ENCODE measurements at places on chromosomes 16 and 17.

GRCh38 chr16:887846-888245, 82.9 kb downstream of the LMF1 start:
- no peak for DNase-seq

GRCh38 chr16:71669926-71670536, 44.0 kb downstream of the MARVELD3 start:
- no peak for DNase-seq

GRCh38 chr16:22333457-22333994, 36.3 kb downstream of the POLR3E start:
- no peak for DNase-seq

DNA sequence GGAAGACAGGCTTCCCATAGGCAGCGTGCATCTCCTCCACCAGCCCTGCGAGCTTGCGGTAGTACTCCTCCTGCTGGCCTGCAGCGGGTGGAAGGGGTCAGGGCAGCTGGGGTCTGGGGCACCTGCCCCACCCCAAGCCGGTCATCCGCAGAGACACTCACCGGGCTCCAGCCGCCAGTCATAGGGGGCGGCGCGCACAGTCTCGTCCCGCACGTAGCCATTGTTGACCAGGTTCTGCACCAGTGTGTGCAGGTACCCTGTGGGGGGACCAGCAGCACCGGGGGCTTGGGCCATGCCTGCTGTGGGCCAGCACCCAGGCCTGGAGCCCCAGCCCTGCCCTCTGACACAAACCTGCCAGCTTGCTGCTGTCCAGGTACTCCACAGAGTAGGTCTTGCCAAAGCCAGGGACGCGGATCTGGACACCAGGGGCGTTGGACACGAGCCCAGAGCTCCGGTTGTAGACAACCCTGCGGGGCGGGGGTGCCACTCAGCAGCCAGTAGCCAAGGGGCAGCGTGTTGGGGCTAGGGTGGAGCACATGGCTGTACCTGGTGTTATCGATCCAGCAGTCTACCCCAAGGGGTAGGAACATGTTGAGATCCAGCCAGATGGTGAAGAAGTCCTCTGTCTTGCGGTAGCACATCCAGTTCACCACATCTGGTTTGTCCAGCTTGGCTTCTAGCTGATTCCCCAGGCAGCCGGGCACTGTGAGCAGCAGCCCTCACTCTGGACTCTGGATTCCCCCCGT, 1.2 kb downstream of the LCAT start:
- no peak for DNase-seq

DNA sequence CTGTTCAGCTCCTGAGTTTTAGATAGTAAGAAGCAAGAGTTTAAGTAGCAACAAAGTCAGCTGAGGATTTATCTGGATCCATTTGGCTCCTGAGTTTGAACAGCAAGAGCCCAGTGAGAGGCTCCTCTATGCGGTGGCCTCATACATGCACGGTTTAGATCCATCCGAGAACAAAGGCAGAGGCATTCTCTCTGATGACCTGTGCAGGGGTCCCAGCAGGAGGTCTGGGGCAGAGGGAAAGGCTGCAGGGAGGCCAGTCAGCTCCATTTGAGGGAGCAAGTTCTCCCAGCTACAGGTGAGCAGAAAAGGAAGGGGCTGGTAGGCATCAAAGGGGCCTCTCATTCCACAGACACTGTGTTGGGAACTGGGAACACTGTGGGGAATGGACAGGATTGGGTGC, 16.5 kb downstream of the PITPNM3 start:
- DNase-seq: no peak

DNA sequence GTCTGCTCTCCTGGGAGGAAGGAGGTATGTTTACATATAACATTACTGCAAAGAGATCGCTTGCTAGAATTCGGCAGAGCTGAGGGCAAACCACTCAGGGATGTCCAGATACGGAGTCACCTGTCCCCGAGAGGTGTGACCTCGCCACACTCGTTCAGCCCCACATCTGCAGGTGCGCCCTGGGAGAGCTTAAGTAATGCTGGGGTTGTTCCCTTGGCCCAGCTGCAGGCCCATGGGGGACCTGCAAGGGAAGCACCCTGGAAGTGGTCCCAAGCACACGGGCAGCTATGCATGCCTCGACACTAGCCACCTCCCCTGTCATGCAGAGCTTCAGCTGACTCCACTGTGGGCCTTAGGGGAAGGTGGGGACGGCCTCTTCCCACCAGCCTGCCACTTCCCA, 22.2 kb downstream of the USP22 start:
- DNase-seq: no peak

- no peak for DNase-seq
Observed at GRCh38 chr16:9695152-9695551, 487.1 kb downstream of the GRIN2A start.

- no peak for DNase-seq
Observed at GRCh38 chr17:31878703-31879073, 19.6 kb upstream of the COPRS start.

- no peak for DNase-seq
Observed at GRCh38 chr16:56742030-56742984, 12.4 kb downstream of the NUP93 start.

GRCh38 chr17:32798938-32799337, 78.0 kb downstream of the MYO1D start:
- DNase-seq: no peak

- no peak for DNase-seq
Observed at GRCh38 chr16:56897026-56897799, 32.2 kb downstream of the SLC12A3 start.

GRCh38 chr16:3094289-3095027, 4.6 kb downstream of the ZSCAN10 start:
- DNase-seq: no peak

DNA sequence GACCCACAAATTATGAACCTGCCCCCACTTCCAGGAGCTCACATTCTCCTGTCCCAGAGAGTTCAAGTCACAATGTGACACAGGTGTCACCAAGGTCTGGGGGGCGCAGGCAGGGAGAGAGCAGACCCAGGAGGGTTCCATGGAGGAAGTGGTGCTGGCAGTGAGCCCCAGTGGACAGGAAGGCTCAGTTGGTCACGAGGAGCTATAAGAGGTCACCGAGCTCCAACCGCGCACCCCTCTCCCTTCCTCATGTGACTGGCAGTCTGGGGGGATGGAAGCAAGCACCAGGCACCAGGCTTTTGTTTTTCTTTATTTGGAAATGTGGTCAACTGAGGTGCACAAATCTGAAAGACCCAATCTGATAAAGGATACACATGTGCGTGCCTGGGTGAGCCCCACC, 2.5 kb downstream of the ITGAD start:
- DNase-seq: peak; percentile 13

GRCh38 chr16:28092721-28093384, 29.3 kb upstream of the GSG1L start:
- no peak for DNase-seq

DNA sequence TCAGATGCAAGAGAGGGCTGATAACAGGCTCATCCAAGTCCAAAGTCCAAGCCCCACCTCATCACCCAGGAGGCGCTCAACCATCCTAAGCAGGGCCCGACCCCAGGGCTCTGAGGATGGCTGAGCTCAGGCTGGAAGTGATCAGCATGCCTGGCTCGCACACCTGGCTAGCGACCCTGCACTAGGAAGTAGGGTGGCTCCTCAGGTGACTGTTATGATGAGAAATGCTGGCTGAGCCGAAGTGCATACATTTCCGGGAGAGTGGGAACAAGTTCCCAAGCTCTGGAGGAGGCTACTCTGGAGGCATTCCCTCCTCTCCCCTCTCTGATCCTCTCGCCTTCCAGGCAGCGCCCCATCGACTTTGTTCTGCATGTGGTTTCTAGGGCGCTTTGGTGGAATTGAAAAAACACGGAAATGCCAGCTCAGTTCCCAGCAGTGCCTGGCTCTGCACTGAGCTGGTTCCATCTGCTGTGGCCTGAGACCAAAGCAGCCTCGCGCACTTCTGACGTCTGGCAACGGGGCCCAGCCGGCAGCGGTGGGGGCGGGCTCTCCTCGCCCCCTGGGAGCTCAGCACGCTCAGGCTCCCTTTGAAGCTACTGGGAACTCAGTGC, 130.3 kb downstream of the IRF8 start:
- DNase-seq: peak; percentile 87

DNA sequence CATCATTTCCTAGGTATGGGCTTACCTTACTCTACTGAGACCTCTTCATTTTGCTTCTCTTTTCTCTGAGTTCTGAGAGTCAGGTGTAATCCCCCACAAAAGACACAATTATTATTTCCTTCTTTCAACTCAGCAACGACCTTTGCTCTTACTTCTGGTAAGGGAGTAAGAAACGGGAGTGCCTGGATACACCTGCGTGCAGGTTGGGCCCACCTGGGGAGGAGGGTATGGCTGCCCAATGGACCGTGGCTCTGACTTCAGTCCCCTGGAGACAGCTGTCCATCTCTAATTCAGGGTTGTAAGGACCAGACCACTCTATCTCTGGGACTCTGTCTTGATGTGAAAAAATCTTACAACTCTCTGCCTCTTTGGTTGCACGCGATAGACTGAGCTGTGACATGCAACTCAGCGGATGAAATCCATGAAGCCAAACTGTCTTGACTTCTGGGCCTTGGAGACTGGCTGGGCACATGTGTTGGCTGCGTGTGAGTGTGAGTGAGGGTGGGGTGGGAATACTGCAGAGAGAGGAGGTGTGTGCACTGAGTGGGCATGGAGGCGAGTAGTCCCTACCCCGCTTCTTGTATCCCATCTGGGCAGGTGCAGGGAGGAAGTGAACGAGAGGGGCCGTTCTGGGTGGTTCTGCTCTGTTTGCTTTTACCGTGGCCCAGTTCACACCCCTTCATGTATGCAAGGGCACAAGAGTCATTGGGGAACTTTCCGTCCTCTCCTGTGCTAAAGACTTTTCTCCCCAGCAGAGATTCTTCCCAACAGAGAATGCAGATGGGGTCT, 1.2 kb downstream of the TMEM238L start:
- DNase-seq: no peak

DNA sequence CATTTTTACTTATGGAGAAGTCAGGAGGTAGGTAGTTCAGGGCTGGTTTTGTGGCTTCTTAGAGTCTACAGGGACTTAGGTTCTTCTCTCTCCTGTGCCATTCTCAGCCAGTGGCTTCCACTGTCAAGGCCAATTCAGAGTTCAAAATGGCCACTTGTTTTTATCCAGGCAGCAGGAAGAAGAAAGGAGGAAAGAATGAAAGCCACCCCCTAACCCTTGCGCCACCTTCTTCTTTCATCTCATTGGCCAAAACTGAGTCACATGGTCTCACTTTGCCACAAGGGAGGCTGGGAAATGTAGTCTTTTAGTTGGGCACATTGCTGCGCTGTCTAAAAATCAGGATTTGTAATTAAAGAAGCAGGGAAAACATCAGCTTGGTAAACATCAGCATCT, 60.8 kb upstream of the MED9 start:
- DNase-seq: no peak

GRCh38 chr16:57612494-57612893, 15.9 kb upstream of the ADGRG1 start:
- DNase-seq: no peak
